SK-N-SH treated with all-trans-retinoic acid at 6 μM for 48 hours (cell line): ENCODE measurements at places on chromosomes 4 and X.

GRCh38 chrX:70553516-70553915, 108.9 kb downstream of the DLG3 start:
- no peak for ATAC-seq

DNA sequence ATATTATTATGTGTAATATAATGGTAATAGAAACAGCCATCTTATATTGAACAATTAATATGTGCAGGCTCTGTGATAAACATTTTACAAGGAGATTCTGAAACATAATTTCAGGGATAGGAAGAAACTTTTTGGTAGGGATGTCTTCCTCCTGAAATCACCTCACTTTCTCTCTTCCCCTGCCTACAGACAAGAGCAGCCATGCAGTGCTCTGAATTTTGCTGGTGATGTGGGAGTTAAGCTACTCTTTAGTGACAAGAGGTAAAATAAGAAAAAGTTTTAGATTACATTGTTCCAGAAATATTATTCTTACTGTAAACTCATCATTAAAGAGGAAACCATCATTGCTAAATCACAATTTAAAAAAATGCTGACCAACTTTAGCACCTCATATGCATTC, 36.1 kb downstream of the LARP7 start:
- no peak for ATAC-seq

GRCh38 chr4:151304226-151304625, 21.2 kb downstream of the SH3D19 start:
- peak; percentile 28; the same call in 2 of the 3 replicates for ATAC-seq

GRCh38 chr4:127211650-127212560, 420.9 kb upstream of the INTU start:
- peak; percentile 80 for ATAC-seq

DNA sequence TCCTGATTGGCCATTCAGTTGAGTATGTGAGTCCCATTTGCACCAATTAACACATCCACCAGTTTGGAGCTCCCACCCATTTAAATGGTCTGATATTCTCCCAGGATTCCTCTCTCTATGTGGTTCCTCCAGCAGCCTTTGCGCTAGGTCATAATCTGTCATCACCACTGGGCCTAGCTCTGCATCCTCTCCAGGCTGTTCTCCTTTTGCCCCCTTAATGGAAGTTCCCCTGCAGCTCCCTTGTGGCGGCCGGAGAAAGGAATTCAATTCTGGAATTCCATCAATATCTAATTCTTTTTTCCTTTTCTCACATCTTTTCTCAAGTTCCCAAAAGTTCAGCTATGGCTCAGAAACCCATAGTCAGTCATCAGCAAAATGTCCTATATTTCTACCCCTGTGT, 2184.4 kb upstream of the AGA start:
- no peak for ATAC-seq

DNA sequence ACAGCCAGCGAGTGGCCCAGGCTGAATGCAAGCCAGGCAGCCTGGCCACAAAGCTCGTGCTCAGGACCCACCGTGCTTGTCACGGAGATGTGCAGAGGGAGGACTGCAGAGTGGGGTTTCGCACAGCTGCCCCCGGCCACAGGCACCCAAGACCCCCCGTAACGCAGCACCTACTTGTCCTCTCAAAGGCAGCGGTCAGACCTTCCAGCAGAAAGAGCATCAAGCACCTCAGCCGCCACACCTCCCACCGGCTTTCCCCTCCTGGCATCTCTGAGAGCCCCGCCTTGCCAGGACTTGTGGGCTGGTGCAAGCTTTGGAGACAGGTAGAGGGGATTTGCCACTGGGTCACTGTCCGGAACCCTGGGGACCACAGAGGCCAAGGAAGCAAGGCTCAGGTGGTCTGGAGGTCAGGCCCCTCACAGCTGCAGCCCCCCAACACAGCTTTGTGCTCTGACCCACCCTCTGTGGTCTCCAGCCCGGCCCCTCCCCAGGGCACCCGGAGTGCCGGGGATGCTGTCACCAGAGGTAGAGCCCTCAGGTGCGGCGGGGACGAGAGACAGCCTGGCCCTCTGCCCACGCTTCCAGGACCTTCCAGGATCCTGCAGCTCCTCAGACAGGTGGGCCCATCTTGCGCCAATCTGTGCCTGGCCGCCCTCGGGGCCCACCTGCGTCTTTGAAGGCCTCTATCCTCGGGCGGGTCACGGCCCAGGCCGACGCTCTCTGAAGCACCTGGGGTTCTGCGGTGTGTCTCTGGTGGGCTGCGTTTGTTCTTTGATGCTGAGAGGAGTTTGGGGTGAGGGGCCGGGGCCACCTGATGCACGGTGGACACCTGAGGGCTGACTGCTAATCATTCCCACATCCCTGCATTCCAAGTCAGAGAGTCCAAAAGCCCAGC, 34.4 kb upstream of the HMX1 start:
- ATAC-seq, result no peak

GRCh38 chr4:144688035-144688569, 42.1 kb downstream of the HHIP start:
- ATAC-seq, result no peak

GRCh38 chrX:23598575-23598974, 68.7 kb upstream of the PRDX4 start:
- ATAC-seq, result no peak

- no peak for ATAC-seq
Measured at GRCh38 chrX:148457279-148457678, 43.1 kb upstream of the AFF2 start.

DNA sequence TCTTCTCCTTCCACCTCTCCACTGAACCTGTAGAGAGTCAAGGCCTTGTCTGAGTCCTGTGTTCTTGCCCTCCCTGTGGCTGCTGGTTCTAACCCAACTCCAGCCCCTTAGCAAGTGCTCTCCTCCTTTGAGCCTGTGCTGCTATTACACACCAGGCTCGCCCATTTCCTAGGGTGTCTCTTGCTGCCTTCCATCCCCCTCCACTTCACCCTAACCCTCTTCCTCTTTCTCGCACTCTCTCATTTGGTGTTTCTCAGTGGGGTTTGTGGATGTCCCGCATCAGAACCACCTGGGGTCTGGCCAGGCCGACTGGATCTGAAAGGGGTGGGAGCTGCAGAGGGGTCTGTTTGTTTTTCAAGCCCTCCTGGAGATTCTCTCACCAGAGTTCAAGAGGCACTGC, 156.7 kb downstream of the SPRY1 start:
- no peak for ATAC-seq

- no peak for ATAC-seq
Measured at GRCh38 chrX:68820476-68821110, 8.2 kb upstream of the EFNB1 start.

- ATAC-seq, result no peak
Measured at GRCh38 chr4:59920416-59920815, 1279.7 kb upstream of the ADGRL3 start.

DNA sequence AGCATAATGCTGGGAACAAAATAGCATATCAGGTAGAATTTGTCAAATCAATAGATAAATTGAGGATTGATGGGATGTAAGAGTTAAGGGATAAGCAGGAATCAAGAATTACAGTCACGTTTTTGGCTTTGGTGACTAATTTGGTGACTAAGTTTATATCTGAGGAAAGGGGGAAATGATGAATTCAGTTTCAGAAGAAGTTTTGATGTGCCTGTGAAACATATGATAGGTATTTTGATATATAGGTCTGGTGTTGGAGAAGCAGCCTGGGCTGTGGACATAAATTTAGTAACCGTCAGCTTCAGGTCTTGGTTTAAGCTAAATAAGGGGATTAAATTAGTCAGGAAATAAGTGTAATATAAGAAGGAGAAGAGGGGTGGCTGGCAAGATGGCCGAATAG, 79.0 kb upstream of the EDA2R start:
- no peak; the same call in 2 of the 3 replicates for ATAC-seq

DNA sequence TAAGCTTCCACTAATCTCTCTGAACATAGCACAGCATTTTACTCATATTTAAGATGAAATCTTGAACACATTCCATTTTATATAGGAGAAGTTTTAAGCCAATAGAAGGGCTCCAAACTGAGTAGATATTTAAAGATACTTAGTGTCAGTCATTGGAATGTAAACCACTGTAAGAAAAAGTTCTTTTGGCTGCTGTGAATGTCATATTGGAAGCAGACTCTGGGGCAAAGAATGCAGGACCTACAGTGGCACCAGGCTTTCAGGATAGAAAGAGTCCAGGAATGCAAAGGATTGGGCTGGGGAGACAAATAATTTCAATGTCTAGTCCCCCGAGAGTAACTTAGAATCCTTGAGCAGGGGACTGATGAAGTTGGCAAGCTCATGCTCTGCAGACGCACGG, 1047.7 kb downstream of the STIM2 start:
- ATAC-seq, result no peak

DNA sequence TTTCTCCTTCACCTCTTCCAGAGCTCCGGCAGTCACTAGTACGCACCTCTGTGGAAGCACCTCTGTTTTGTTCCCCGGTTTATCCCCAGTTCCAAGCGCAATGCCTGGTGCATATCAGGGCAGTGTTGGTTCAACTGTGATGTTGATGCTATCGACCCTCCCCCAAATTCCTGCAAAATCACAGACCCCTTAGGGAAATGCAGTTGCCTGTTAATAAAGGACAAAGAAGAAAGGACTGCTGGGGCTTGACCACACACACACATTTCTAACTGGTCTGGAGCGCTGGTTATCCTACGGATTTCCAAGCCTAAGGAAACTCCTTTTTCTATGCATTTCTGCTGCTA, 530 bp upstream of the NMU start:
- no peak for ATAC-seq

- ATAC-seq, result no peak
Measured at GRCh38 chr4:91127831-91128230, 1000.6 kb downstream of the CCSER1 start.

GRCh38 chr4:11098461-11098860, 330.2 kb downstream of the HS3ST1 start:
- no peak for ATAC-seq

GRCh38 chrX:2176733-2177132, 324.0 kb downstream of the DHRSX start:
- no peak for ATAC-seq

- peak; percentile 85 for ATAC-seq
Measured at GRCh38 chr4:98166025-98166730, 22.9 kb upstream of the STPG2 start.

DNA sequence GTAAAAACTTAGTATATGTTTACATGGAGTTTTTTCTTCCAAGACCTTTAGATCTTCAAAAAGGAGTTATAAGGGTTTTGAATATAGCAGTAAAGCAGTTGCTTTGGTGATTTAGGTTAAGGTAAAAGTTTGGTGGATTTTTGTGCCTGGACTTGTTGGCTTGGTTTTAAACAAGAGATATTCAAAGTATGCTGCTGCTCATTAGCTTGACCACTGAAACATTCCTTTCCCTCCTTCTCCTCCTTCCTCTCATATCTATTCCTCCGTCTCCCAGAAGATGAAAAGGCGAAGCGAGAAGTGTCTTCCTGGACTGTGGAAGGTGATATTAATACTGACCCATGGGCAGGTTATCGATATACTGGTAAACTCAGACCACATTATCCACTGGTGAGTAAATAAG, 38.4 kb downstream of the METAP1 start:
- ATAC-seq, result no peak

GRCh38 chr4:11765849-11766453, 337.3 kb upstream of the HS3ST1 start:
- ATAC-seq, result no peak

- ATAC-seq, result no peak
Measured at GRCh38 chr4:55340266-55340665, 5.8 kb upstream of the SRD5A3 start.

DNA sequence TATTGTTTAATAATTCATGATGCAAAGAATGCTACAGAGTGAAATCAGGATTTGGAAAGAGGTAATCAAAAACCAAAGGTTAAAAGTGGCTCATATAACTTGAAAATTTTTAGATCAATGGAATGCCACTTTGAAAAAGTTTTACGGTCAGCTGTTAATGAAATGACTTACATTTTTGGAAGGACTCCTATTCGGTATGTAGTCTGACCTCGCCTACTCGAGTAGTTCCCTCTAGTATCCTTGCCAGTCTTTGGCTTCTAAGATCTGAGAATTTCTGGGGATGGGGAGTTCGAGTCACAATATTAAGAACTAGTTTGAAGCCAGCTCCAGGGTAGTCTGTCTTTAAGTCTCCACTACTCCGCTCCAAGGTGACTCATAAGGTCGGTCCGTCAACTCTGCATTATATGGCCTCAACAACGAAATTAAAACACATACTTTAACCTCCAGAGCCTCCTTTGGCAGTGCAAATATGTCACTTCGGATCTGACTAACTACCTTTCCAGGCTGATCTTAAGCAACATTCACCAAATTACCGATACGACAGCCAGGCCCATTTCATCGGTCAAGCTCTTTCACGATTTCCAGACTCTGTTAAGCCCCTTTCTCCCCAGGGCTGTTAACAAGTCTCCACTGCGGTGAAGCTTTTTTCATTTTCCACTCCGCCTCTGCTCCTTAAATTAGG, 733 bp upstream of the NAA15 start:
- ATAC-seq, result peak; percentile 50

- ATAC-seq, result no peak
Measured at GRCh38 chr4:14833053-14833452, 169.2 kb upstream of the CPEB2 start.

DNA sequence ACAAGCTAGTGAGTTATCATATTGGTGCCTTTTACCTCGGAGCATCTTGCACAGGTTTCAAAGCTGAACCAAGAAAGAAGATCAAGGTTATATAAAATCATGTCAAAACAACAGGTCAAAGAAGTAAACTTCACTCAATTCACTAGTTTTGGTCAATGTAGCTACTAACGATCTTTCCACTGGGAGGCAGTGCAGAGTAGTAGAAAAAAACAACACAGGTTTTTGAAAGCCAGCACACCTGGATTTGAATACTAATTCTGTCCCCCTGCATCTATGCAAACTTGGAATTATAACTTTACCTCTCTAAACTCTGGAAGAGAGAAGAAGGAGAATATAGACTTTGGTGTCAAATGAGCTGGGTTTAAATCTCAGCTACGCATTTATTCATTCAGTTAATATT, 266.1 kb downstream of the GRIA3 start:
- ATAC-seq, result no peak

GRCh38 chr4:137408527-137409177, 123.6 kb downstream of the PCDH18 start:
- ATAC-seq, result no peak

DNA sequence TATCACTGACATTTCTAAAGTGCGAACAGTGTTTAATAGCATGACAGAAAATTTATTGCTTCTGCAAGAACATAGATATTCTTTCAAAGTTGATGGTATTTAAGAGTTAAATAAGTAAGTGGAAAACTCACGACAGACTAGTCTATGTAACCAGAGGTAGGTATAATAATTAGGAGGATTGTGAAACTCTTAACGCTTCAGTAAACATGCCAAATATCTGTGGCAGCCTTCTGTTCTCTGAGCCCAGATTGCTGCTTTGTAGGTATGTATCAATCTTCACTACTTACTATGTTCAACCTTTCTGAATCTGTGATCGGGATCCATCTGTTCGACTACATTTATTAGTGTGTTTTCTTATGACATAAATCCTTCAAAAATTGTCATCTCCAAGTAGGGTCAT, 53.6 kb upstream of the SPANXB1 start:
- ATAC-seq, result no peak

DNA sequence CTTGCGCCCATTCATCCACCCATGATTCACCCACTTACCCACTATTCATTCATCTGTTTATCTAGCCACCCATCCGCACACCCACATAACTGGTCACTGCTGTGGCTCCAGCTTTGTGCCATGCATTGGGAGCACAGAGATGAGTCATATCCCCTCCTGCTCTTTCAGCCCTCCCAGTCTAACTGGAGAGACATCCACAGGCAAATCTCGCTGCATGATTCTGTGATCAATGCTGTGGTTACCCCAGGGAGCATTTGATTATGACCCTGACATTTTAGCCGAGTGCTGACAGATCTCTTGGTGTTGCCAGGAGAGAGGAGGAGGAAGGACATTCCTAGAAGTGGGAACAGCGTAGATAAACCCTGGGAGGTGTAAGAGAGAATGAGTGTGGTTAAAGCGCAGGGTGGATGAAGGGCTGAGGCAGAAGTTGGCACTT, 10.4 kb upstream of the PORCN start:
- ATAC-seq, result peak; percentile 85

- ATAC-seq, result no peak
Measured at GRCh38 chr4:117455088-117455487, 369.7 kb upstream of the TRAM1L1 start.
